ENCODE measurements at places on chromosomes 11 and 22. TPM values are rescaled to one million over a fixed set of nuclear protein-coding genes. Genes with fewer than 3 reads are reported as not detected.

DNA sequence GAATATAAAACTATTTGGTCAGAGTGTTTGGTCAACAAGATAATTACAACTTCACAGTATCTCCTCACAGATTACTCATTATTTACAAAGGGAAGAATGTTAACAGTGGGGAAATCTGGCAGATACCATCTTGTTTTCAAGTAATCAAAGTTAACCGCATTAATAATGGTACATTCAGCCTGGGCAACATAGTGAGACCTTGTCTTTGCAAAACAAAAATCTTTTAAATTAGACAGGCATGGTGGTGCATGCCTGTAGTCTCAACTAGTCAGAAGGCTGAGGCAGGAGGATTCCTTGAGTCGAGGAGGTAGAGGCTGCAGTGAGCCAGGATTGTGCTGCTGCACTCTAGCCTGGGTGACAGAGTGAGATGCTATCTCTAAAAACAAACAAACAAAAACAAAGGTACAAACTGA, 78.5 kb downstream of the ACER3 start:
- no peaks in the 10 kb centered on the region for H3K36me3 ChIP-seq
- no peak overlapping the region for H3K4me3 ChIP-seq
- no peak for DNase-seq
- no peaks in the 10 kb centered on the region for H3K27me3 ChIP-seq
- no peak overlapping the region for H3K27ac ChIP-seq

GRCh38 chr11:121672630-121673487, 220.1 kb upstream of the SORL1-AS1 start:
- no peak overlapping the region for H3K4me3 ChIP-seq
- H3K36me3 ChIP-seq, result no peaks in the 10 kb centered on the region
- no peaks in the 10 kb centered on the region for H3K27me3 ChIP-seq
- DNase-seq, result no peak
- H3K4me1 ChIP-seq, result peaks cover 29% of the 10 kb centered on the region

DNA sequence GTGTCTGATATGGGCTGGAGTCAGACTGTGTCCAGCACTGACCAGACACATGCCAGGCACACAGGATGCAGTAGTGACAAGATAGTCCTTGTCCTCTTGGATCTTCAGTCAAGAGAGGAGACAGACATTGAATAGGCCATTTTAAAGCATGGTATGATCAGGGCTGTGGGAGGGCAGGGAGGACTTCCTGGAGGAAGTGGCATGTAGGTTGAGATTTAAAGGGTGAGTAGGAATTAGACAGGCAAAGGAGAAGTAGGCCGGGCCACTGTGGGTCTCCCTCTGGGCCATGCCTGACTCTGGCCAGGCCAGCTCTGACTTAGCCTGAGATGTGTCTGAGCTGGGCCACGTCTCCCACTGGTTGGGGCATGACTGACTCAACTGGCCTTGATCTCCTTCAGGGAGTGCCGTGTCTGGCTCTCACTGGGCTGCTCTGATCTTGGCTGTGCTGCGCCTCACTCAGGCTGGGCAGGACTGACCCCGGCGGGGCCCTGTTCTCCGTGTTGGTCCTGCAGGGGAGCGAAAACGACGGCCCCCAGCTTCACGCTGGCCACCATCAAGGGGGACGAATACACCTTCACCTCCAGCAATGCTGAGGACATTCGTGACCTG, 71.2 kb downstream of the MYO7A start:
- no peaks in the 10 kb centered on the region for H3K4me1 ChIP-seq
- H3K27me3 ChIP-seq, result no peaks in the 10 kb centered on the region
- H3K27ac ChIP-seq, result no peak overlapping the region
- DNase-seq, result no peak

GRCh38 chr22:17305076-17305475, 64.2 kb upstream of the CECR2 start:
- H3K4me3 ChIP-seq, result no peak overlapping the region
- DNase-seq, result no peak
- H3K27me3 ChIP-seq, result no peaks in the 10 kb centered on the region

- no peak overlapping the region for H3K27ac ChIP-seq
- no peaks in the 10 kb centered on the region for H3K36me3 ChIP-seq
- peaks cover 13% of the 10 kb centered on the region for H3K4me1 ChIP-seq
- DNase-seq, result no peak
- H3K27me3 ChIP-seq, result no peaks in the 10 kb centered on the region
These were observed 68.9 kb downstream of the USP35 start for GRCh38 chr11:78257654-78258053.

GRCh38 chr22:48761546-48761945, 1066.1 kb downstream of the BRD1 start:
- no peak overlapping the region for H3K4me3 ChIP-seq
- H3K4me1 ChIP-seq, result no peaks in the 10 kb centered on the region
- no peak for DNase-seq

Gene SAA4
- not detected for total RNA-seq

Gene RAG2
- total RNA-seq, result not detected

Gene TOM1
- total RNA-seq, result 30.1 TPM

All from A673 (cell line).